Activated CD4-positive, alpha-beta T cell treated with anti-CD3 and anti-CD28 coated beads, Interleukin-10, Interleukin-2, amounts not matched to agents 100 ng/mL and 50 ng/mL, durations not matched to agents 16 hours and 8 hours (primary cell): ENCODE measurements at places on chromosomes 2 and 18.

- DNase-seq = no peak
Measured at GRCh38 chr2:151407281-151407680, 2.4 kb upstream of the RIF1 start.

GRCh38 chr2:157271590-157272203, 14.2 kb downstream of the GALNT5 start:
- DNase-seq = peak; percentile 42

GRCh38 chr18:22558945-22559385, 141.2 kb upstream of the CTAGE1 start:
- no peak for DNase-seq

GRCh38 chr2:16318051-16318450, 347.6 kb downstream of the CYRIA start:
- no peak for DNase-seq

DNA sequence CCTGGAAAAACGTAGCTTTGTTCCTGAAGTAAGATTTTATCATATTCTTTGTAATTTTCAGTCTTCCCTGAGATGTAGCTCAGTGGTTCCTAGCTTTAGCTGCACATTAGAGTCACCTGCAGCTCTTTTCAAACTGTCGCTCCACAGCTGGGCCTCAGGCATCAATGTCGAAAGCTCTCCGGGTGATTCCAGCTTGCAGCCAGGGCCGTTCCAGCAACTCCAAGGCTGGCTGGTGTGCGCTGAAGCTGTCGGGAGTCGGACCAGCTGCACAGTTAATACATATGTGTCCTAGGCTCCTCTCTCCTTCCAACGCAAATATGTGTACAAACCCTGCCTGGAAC, 609 bp upstream of the ZNF2 start:
- DNase-seq = no peak

DNA sequence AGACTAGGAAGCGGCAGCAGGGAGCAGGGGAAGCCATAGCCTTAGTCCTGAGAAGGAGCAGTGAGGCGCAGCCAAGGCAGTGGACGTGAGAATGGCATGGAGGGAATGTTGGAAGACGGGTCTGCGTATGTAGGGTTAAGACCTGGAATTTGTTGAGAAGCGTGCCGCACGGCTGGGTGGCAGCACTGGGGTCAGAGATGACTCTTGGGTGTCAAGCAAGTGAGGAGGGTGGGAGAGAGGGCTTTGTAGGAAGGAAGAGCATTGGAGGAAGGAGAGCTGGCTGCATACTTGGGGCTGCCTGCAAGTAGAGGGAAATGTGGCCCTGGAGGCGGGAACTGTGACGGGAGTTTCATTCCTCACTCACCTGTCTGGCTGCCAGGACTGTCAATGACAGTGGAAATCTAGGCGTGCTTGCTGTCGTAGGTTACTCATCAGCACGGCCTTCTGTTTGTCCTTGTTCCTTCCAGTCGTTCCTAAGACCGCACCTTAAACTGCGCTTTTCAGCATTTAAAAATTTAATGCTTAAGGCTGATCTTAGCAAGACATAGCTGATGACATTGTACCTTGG, 108.0 kb downstream of the ITGB1BP1 start:
- no peak for DNase-seq

DNA sequence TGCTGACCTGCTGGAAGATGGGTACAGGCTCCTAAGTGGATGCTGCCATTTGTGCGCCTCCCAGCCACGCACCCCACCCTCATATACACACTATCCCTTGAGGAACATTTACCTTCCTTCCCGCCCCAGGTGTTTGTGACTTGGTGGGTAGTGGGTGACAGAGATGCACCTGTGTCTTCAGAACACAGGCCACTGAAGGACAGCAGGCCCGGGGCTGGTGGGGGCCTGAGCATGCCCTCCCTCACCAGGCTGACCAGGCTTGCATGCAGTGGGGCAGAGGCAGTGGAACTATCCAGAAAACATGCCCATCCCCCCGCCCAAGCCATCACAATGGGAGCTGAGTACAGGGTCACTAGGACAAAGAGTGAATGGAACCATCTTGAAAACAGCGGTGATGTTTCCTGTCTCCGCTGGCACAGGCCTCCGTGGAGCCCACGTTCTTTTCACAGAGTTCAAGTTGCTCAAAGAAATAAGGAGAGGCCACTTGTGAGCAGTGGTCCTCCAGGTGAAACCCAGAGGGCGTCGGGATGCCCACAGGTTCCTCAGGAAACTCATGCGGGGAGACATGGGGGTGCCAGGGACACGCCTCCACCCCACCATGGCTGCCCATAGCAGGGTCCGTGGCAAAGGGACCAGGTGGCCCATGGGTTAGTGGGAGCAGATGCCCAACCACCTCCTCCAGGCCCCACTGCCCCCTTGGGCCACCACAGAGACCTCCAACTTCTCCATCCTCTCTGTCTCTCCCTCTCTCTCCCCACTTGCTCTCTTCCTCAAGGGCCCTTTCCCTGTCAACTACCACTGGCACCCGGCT, 90.9 kb downstream of the MALT1 start:
- no peak for DNase-seq

DNA sequence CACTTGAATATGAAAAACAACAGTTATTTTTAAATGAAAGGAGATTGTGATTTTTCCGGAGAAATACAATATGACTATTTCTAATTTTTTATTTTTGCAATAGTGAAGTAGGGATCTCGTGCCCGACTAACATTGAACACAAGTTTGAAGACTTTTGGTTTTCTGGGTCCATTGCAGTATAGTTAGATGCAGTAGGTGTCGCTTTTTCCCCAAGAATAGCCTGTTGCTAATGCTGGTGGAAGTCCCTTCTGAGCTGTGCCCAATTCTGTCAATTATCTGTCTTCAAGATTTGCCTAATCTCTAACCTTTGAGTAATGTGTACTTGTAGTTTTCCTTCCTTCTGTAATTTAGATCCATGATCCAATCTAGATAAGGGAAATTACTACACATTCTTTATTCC, 36.5 kb downstream of the SEMA4F start:
- peak; percentile 50 for DNase-seq

GRCh38 chr2:32711908-32712501, 84.2 kb downstream of the TTC27 start:
- no peak for DNase-seq

GRCh38 chr2:148391324-148391723, 253.2 kb upstream of the EPC2 start:
- no peak for DNase-seq

DNA sequence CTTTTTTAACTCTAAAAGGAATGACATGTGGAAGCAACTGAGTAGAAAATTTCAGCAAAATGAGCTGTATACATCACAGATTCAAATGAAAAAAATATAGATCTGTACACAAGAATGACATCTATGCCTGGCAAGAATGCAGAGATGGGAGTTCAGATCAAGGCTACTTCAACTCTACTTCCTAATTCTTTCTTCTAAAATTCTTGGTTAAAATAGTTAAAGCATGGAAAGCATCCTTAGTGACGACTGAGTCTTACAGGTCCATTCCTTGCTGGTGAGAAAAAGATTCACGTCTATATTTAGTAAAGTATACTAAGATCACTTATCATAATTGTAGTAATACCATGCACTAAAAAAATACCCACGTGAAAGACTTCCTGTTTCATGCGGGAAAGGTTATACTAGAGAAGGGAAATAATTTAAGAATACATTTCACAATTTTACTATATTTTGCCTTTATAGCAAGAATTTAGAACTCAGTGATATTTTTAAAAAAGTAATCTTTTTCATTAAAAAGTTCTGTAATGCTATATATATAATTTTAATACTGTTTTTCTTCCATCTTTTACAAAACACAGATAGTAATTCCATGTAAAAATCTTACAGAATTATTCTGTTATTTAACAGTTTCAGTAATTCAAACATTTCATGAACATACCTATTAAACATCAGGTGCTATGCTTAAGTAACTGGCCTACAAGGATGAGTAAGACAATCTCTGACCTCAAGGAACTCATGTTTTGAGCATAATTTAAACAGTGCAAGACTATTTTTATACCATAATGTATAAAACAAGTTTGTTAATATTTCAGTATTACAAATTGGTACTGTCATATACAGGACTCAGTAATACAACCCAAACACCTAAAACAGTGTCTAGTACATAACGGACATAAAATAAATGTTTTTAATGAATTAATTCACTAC, 159.6 kb downstream of the BAZ2B start:
- no peak for DNase-seq

DNA sequence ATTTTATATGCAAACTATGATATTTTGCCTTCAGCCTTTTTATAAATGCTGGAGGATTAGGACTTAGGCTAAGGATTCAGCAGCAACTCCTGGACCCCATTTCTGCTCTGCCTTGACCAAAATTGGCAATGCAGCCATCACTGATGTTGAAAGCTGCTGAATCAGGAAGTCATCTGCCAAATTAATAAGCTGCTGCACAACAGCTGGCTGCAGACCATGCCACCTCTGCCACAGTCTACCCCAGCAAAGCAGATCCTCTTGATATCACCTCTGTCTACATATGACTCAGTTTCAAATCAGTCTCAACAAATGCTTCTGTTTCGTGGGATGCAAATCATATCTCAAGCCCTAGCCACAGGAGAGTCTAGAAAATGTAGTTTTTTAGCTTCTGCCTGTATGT, 7.1 kb upstream of the SOS1 start:
- peak; percentile 95 for DNase-seq
